ENCODE measurements at places on chromosomes 3 and 15.

DNA sequence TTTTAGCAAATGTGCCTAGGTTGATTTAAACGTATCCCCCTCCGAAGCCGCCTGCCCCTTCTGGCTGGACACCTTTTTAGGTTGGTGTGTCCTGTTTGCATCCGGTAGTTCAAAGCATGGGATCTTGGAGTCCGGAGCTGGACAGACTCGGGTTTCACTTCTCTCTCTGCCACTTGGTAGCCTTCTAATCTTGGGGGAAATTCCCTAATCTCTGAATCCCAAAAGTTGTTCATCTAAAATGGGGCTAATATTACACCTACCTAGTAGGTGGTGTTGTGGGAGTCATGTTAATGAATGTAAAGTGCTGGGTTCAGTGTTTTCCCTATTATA lies 760 bp downstream of the FANCI start:
- DNase-seq: no peak

GRCh38 chr3:98717584-98717983 lies 45.6 kb upstream of the ST3GAL6 start:
- no peak for DNase-seq

DNA sequence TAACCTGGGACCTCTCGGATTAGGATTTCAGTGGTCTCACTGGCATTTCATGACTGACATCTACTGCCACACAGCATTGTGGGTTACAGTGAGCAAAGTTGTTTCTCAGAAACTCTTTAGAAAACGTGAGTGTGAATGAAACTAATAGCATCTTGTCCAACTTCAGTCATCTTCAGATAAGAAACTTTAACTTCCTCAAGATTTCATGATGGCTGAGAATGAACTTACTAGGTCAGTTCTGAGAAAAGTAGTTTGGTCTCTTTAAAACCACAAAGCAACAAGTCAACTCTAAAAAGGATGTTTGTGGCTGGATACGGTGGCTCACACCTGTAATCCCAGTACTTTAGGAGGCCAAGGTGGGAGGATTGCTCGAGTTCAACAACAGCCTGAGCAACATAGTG lies 14.2 kb upstream of the HOMER2 start:
- DNase-seq: no peak

DNA sequence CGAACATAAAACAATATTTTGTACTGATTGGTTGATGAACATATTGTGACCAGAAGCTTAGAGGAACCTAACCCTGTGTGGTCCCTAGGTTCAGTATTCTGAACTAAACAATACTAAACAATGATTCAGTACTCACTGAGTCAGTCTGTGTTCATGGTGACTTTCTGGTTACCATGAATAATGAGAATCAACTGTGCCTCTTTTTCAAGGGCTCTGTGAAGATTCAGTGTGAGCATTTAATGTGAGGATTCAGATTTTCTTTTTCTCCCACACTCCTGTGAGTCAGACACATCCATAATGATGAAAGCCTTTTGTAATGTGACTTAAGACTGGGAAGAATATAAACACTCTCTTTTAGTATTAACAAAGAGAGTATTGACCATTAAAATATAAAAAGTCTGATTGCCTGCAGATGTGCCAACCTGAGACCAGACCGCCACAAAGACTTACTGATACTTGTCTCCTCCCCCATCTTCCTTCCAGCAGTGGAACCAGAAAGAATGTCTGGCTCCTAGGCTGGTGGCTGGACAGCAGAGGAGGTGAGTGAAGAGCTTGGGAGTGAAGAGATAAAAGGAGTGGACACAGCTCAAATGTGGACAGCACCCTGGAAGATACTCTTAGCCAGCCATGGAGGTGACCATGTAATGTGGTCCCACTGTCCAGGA lies 17.6 kb upstream of the ACTL6A start:
- no peak for DNase-seq

- DNase-seq: no peak
Measured at GRCh38 chr15:52076889-52077781, 35.4 kb downstream of the BCL2L10 start.

- DNase-seq: no peak
Measured at GRCh38 chr3:42846685-42847522, 28.8 kb downstream of the CYP8B1 start.

GRCh38 chr15:37888356-37888755 lies 46.1 kb upstream of the TMCO5A start:
- DNase-seq: no peak

DNA sequence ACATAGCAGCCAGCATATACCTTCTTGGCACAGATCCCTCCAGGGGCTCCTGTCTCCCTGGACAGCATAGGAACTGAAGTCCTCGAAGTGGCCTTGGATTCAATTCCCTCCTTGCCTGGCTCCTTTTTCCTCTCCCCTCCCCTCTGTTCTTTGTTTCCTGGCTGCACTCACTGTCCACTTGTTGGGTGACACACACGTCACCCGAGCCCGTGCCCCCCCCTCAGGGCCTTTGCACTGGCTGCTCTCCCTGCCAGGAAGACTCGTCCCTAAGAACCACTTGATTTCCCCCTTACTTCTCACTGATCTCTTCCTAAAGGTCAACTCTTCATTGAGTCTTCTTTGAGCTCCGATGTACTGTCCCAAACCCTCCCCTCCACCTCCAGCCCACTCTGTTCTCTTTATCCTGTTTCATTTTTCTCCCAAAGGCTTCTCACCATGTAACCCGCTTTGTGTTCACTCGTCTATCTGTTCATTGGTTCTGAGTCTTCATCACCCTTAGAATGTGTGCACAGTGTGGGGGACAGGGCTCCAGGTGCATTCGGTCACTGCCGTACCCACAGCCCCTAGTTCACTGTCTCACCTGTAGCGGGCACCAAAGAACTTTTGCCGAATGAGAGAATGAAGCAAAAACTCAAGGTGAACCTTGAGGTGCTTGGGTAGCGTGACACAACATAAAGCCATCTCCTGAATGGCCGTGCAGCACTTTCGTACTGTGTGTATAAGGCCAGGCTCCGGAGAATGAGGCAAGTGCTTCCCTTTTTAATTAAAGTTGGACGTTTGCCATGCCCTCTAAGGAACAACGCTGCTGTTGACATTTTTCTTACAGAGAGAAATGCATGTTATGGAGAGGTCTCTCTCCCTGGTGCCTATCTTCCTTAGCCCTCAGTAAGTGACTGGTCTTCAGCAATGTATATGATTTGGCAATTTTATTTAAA lies 74.0 kb downstream of the CHRNA7 start:
- DNase-seq: no peak

DNA sequence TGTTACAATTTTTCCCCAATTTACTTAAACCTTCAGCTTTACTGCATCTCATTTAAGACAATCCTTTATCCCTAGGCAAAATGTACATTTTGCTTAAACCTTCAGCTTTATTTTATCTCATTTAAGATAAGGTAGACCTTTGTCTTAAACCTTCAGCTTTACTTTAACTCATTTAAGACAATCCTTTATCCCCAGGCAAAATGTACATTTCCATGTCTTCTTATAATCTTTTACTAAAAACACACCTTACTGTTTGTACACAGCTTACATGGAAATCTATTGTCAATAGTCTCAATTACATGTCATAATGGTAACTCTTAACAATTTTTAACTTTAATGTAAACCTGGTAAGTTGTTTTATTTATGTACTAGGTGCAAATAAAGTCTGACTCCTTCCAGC lies 58.7 kb upstream of the MKRN3 start:
- no peak for DNase-seq

DNA sequence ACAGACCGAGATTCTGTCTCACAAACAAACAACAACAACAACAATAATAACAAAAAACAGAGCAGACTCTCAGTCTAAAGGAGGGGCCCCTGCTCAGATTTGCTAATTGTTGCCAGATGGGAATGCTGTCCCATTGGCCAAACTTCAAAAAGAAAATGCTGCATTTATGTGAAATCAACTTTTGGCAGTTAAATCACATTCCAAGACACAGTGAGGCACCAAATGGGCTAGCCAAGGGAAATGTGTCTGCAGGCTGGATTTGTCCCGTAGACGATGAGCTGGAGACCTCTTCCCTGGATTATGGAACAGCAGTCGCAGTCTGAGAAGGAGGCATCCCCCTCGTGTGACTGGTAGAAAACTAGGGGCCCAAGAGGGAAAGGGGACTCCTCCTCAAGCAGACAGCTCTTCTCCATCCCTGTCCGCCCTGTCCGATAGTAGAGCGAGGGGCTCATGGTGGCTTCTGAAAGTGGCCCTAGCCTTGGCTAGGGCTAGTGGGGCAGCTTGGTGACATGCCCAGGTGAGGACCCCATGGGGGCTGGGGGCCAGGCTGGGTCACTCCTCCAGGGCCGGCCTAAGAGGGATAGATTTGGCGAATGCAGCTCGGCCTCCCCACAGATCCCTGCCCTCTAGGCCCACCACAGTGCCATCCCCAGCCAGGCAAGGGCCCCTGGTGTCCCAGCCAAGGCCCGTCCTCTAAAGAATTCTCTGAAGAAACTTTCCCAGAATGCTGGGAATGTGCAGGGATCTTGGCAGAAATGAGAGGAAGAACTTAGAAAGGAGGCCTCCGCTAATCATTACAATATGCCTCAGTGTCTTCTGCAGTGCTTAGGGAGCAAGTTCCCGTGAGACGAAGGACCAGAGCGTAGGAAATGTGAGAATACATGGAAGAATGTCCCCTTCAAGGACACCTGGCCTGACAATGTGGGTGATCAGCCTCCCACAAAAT lies 2.0 kb downstream of the SLC22A14 start:
- DNase-seq: no peak

DNA sequence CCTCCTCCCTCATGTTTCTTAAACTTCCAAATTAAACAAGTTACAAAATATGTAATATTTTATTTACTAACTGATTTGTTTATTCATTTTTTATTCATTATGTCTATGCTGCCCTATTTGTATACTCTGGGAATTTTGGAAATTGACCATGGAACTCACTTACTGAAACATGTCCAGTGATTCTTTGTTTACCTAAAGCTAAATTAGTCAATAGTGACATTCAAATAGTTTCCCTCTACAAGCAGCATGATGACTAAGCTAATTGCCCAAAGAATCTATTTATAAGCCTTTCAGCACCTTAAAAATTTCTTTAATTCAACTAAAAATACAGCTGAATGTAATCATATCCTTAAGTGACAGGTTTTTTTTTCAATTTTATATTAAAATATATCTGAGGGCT lies 437.7 kb downstream of the SI start:
- DNase-seq: no peak

GRCh38 chr3:183895296-183895695 lies 10.6 kb upstream of the PARL start:
- no peak for DNase-seq

DNA sequence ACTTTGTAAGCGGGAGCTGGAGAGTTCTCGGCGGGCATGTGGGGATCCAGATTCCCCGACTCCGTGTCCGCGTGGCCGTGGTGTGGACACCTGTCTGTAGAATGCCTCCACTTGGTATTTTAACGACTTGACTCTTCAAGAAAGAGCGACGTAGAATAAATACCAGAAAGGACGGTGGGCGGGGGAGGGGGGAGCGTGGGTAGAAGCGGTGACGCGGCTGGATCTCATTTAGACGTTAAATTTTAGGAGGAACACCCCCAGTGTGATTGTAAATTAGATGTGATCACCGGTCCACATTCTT lies 620 bp upstream of the PYGO1 start:
- DNase-seq: no peak

DNA sequence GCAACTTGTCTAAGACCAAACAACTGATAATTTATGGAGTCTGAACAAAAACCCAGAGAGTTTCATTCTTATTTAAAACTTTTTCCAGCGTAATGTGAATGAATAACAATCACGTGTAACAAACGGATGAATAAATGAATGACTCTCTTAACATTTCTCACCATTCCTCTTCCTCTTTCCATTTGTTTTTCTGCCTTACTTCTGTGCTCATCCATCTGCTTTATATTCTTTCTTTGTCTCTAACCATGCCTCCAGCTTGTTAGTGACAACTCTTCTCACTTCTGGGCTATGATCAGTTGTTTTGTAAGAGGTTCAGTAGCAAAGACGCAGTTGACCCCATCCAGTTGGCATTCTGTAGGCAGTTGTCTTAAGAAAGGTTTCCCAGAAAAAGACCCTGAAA lies 133.7 kb upstream of the MB21D2 start:
- DNase-seq: no peak

DNA sequence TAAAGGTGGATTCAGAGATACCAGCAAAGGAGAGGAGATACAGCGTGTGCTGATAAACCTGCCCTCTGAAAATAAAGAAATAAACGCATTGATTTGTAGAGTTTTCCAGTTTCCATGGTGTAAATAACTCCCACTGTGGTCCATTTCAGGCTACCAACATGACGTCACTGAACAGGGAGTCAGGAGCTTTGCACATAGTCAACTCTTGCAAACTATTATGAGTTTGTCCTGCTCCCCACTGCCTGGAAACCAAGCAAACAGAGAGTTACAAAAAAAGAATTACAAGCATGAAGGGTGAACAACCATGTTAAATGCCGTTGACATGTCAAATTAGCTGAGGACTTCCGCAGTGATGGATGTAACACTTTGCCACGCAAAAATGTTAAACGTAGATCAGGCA lies 70.4 kb upstream of the GATA2 start:
- DNase-seq: no peak

DNA sequence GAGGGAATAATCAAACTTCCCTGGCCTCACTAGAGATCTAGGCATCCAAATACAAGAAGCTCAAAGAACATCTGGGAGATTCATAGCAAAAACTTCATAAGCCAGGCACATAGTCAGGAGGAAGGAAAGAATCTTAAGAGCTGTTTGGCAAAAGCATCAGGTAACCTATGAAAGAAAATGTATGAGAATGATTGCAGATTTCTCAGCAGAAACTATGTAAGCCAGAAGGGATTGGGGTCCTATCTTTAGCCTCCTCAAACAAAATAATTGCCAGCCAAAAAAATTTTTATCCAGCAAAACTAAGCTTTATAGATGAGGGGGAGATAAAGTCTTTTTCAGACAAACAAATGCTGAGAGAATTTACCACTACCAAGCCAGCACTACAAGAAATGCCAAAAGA lies 1036.3 kb downstream of the TBL1XR1 start:
- DNase-seq: no peak

- no peak for DNase-seq
Measured at GRCh38 chr3:102398176-102398575, 36.6 kb upstream of the ZPLD1 start.

DNA sequence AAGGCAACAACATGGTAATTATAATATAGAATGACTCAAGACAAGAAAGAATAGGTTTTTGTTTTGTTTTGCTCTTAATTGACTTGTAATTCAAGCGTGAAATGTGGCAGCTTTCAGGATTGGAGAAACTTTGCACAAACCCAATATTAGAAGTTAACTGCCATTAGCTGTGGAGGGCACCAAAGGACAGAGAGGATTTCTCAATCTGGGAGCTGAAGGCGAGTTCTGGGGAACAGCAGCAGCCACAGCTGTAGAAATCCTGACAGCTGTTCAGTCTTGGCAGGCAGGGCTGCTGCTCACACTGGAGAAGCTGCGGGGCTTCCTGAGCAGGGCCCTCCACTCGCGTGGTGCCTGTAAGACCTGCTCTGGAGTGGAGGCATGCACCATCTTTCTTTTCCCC lies 182.2 kb upstream of the IL12A start:
- no peak for DNase-seq

GRCh38 chr3:74139648-74140047 lies 474.8 kb downstream of the CNTN3 start:
- DNase-seq: no peak

DNA sequence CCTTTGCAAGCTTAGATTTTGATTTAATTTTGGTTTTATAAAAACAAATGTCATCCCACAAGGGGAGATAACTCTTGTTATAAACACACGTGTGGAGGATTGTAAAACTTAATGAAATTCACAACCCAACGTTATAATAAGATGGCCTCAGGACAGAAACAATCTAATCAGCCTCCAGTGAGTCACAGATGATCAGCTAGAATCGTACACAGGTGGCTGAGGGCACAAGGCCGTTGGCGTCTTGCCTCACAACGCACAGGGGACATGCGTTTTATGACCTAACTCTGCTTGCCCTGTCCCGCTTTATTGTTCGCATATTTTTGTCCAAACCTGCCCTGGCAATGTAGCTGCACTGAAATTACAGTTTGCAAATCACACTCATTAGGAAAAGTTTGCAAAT lies 121.9 kb upstream of the PDZRN3 start:
- DNase-seq: no peak

Measured in progenitor cell of endocrine pancreas (in vitro differentiated cells).